ENCODE measurements at places on chromosomes 7 and 10.

GRCh38 chr7:128036226-128036940 lies 5.1 kb upstream of the LRRC4 start:
- no peak for DNase-seq

DNA sequence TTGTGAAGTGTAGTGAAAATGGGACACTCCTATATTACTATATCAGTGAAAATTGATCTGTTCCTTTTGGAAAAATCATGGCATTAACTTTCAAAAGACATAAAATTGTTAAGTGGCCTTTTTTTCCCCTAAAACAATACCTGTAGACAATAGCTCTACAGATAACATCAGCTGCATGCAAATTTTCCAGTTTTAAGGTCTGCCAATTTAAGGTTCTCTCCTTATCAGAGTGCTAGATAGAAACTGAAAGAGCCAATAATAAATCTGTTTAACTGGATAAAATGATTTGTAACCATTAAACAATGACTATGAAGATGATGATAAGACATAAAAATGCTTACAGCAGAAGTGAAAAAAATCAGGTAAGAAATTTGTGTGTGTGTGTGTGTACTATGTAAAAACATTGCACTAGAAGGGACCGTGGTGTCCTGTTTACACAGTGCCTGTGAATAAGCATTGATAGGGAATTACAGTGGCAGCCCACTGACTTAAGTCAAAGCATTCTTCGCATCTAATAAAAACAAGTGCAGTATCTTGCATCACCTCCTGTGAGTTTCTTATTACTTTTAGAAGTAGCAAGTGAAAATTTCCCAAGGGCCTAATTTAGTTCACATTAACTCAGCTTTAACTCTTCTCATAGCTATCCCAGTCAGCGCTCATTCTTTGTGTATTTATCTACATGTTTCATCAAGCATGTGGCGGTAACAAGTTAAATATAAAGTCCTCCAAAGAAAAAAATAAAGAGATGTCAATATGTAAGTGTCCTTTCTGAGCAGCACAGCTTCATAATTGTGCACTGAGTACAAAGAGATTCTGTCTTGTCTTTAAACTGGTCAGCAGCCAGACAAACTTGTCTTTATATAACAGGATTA lies 261.9 kb downstream of the ARL4A start:
- no peak for DNase-seq

- DNase-seq, result peak; percentile 70
Measured at GRCh38 chr10:33265621-33266020, 68.8 kb downstream of the NRP1 start.

DNA sequence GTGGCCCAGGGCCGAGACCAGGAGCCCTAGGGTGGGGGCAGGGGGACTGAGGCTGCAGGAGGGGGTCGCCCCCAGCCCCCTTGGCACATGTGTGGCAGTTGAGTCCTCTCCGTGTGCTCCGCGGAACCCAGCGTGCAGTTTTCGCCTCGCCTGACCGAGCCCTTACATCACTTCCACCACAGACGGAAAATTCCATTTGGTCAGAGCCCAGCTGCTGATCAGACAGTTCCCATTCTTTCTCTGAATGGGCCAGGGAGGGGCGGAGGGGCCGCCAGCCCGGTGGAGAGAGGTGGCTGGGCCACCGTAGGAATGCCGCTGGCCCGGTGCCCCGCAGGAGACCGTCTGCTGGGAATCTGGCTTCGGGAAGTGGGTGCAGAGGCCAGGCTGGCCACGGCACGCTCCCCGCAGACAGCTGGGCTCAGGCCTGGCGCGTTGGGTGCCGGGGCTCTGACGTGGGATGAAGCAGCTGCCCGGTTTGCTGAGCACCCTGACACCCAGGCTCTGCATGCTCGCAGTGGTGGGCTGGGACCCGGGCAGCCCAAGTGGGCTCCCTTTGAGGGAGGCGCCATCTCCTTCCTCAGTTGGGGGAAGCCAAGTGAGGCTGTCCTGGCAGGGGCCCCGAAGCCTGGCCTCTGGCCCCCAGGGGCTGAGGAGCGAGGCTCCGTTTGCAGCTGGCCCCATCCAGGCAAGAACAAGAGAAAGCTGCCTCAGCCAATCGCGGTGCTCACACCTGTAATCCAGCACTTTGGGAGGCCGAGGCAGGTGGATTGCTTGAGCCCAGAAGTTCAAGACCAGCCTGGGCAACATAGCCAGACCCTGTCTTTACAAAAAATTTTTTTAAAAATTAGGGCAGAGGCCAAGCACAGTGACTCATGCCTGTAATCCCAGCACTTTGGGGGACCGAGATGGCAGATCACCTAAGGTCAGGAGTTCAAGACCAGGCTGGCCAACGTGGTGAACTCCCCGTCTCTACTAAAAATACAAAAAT lies 9.9 kb downstream of the TTYH3 start:
- DNase-seq, result no peak

Measured in stimulated activated CD4-positive, alpha-beta T cell treated with anti-CD3 and anti-CD28 coated beads, Interleukin-2, amount 100 ng/mL, for 24 hours (primary cell).